Prostate gland (tissue), 2 donors: ENCODE measurements at places on chromosomes 5 and 9. TPM values are rescaled to one million over a fixed set of nuclear protein-coding genes. Genes with fewer than 3 reads are reported as not detected.

Gene LCN6
- 16.2 TPM for total RNA-seq

Gene ECSCR
- total RNA-seq = 5.3 TPM

Gene C6
- total RNA-seq = 4.6 TPM

Gene MSANTD3
- total RNA-seq = 24.5 TPM

Gene ZNF883
- total RNA-seq = 5.2 TPM
